ENCODE measurements at places on chromosomes 7 and 10.

DNA sequence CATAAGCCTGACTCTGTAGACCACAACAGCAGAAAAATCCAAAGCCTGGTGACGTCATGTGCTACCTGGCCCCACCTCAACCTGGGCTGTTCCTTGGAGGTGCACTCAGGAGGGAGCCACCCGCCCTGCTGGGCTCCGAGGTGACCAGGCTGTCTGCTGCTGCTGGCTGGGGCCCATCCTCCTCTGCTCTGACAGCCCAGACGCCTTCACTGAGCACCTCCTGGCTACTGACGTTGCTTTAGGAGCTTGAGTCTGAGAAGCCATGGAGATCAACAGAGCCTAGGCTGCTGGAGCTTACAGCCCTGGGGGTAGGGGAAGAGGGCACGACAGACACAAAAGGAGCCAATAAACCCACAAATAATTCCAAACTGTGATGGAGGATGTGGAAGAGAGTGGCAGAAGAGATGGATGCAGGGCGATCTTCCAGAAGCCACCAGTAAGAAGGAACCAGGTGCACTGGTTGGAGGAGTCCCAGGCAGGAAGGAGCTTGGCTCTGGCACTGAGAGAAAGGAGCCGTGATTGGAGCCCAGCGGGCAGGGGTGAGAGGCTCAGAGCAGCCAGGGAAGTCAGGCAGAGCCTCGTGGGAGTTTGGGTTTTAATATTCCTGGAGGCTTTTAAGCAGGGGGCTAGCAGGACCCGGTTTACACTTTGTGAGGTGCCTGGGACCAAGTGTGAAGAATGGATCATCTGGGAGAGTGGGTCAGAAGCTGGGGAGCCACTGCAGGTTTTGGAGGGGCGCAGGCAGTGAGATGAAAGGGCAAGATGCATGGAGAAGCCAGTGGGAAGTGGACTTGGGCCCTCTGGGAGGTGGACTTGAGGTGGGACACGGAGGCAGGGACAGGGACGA is 1.7 kb upstream of the PTPRE start:
- no peak for DNase-seq

DNA sequence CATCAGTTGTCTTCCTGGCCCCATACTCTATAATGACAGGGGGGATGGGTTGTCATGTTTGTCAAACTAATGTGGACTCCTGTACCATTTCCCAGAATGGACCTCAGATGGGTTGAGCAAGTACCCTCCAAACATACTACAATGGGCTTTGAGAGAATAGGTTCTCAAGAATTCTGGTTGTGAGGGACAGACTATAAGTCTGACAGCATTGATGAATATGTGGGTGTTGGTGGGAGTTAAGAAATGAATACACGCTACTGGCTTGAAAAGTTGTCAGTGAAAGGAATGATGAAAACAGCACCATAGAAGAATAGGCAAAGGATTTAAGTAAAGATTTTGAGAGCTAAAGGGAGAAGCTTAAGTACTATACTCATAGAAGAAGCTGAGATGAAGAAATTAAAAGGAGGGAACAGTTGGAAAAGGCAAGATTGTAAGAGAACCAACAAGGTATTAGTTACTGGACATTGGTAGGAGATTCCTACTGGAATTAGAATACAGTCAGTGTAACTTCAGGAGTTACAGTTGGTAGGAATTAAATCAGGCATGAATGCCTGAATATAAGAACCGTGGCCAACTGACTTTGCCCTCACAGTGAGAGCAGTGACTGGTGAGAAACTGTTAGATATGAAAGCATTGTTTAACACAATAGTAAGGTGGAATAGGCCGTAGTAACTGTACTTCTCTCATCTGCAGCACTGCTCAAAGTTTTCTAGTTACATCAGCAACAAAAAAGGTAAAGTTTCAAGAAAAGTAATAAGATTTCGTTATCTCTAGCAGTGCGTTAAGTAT is 86.3 kb downstream of the LCOR start:
- DNase-seq, result no peak

GRCh38 chr10:99172128-99172738 is 63.4 kb downstream of the HPSE2 start:
- DNase-seq, result no peak

- no peak for DNase-seq
These were observed 85.5 kb downstream of the SLC13A1 start for GRCh38 chr7:123114288-123114687.

DNA sequence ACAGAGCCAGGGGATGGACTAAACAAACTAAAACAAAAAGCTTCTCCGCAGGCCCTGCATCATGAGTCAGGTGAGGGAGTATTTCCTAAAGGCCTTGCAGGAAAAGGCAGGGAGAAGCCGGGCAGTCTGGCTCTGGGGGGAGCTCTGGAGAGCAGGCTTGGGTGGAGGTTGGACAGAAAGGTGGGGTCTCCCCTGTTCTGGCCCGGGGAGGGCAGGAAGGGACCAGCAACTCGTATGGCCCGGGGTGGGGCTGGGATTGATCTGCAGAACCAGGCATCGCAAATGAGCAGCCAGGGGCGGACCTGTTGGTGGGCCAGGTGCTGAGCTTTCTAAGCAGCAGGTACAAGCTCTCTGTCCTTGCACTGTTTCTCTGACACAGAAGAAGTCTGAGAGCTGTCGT is 235.2 kb downstream of the TCERG1L start:
- DNase-seq, result no peak

- no peak for DNase-seq
These were observed 3.7 kb upstream of the PRKAR1B start for GRCh38 chr7:730501-731439.

GRCh38 chr10:124205432-124205831 is 112.0 kb upstream of the CHST15 start:
- DNase-seq, result no peak

DNA sequence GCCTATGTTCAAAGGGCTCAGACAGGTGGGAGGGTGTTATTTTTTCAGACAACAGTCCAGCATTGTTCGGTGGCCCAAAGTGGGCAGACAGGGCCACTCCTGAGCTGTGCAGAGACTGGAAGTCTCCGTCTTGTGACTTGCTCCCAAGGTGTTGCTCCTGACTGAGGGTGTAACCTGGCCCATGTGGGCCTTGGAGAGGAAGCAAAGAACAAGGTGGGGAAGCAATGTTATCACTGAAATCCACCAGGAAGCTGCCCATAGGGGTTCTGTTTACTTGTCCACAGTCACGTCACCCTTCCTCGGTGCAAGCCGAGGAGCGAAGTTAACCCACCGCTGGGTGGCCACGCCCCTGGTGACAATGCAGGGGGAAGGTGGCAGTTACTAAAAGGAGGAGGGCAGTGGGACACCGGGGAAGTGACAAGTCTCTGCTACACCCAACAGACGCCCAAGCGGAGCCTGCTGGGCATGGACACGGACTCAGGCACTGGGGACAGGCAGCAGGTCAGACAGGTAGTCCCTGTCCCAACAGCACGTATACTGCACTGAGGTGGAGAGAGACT is 311.6 kb upstream of the MKI67 start:
- no peak for DNase-seq
